ENCODE measurements at places on chromosomes 7 and 10. TPM values are rescaled to one million over a fixed set of nuclear protein-coding genes. Genes with fewer than 3 reads are reported as not detected.

Gene SFTPA1
- total RNA-seq, result not detected

Gene MNX1
- 0.10 TPM for total RNA-seq

Gene SFTPA2
- not detected for total RNA-seq

Gene NPTX2
- total RNA-seq, result 32.0 TPM

Gene SLC39A12
- total RNA-seq, result not detected

Gene NPSR1
- total RNA-seq, result not detected

Gene TAS2R4
- 0.29 TPM for total RNA-seq

Gene LEP
- total RNA-seq, result not detected

Gene ADAM22
- total RNA-seq, result 1.1 TPM

Gene GOLGA7B
- not detected for total RNA-seq

Gene SLC16A12
- total RNA-seq, result 0.58 TPM

Gene EDRF1
- 13.0 TPM for total RNA-seq

Gene BLOC1S2
- total RNA-seq, result 54.5 TPM

Gene ANLN
- total RNA-seq, result 43.2 TPM

Gene SLC26A4
- total RNA-seq, result 0.47 TPM

Gene LIPJ
- not detected for total RNA-seq

Gene GPR158
- not detected for total RNA-seq

DNA sequence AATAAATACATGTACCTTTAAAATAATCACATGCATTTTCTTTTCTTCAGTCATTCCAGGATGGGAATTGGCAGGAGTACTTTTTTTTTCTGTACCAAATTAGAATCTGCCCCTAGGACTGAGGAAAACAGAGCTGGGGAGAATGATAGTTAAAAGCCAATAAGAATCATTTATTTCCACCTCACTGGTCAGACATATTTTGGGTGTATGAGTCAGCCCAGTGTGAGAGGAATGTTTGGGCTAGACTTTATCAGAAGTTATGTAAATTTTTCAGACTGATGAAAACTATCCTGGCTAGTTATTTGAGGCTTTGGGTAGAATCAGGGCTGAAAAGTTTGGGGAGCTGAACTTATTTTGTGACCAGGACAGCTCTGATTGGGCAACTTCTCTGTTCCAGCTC lies 303.1 kb upstream of the NPSR1 start:
- no peak for DNase-seq

GRCh38 chr7:17447728-17448478 lies 149.5 kb downstream of the AHR start:
- DNase-seq, result no peak

GRCh38 chr7:105650382-105650970 lies 69.2 kb upstream of the EFCAB10 start:
- no peak for DNase-seq

DNA sequence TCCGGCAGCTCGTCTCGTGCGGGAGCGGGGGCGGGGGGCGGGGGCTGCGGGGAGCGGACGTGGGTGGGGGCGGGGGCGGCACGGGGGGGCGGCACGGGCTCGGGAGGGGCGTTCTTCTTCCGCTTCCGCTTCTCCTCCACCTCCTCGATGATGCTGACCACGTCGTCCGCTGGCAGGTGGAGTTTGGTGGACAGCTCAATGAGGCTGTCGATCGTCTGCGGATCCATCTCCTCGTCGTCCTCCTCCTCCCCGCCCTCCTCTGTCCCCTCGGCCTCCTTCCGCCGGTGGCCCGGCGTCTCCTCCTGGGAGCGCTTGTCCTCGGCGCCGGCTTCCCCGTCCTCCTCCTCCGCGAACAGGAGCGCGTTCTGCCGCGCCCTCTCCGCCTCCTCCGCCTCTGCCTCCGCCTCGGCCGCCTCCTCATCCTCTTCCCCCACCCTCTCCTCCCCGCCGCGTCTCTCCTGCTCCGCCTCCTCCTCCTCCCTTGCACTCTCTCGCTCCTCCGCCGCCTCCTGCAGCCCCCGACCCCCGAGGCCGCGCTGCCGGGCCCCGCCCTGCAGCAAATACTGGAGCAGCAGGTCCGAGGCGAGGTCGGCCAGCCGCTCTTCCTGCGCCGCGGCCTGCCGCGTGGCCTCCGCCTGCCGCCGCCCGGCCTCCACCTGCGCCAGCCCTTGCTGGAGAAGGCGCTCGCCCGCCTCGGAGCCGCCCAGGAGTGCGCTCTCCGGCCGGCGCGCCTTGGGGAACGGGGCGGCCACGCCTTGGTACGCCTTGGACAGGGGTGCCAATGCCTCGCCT lies 1.9 kb downstream of the VGF start:
- no peak for DNase-seq

DNA sequence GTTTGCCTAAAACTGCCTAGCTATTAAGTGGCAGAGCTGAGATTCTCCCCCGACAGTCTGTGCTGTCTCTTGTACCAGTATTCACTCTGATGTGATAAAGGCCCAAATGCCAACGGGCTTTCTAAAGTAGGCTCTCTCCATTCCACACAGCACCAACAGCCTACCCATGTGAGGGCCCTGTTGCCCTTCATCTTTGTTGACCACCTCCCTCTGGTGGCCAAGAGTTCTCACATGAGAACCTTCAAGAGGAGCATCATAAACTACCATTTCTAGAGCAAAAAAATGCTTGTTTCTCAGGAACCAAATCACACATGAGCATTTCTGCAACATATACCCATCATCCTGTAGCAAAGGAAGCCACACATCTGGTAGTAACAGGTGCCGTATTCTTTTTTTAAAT lies 185.8 kb downstream of the GRM8 start:
- no peak for DNase-seq

DNA sequence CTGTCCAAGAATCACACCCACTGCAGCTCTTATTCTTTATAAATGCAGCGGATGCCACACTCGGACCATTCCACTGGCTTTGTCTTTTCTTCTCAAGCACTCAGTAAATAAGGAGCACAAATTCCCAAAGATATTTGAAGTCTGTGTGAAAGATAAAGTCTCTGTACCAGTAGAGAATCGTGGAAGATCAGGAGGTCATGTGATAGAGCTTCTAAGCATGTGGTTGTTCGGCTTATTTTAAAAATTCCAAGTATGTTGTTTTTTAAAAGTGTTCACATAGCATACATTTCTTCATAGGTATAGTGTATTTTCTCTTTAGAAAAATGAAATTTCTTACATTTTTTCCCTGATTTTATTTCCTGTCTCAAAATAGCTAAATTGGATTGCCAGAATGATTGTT lies 75.8 kb downstream of the NOC3L start:
- no peak for DNase-seq

GRCh38 chr7:130365511-130366441 lies 14.5 kb upstream of the CPA1 start:
- no peak for DNase-seq

DNA sequence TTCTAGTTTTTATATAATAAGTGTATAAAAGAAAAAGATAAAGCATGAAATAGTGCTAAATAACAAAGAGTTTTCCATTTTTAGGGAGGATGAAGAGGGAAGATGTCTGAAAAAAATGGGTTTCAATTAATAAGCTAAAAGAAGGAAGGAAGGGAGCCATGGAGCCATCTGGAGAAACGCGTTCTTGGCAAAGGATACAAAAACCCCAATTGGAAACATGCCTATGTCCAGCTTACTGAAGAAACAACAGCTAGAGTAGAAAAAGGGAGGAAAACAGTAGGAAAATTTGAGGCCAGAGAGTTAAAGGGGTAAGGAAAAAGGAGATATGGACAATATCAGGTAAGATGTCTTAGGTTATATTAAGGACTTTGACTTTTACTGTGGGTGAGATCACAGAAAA lies 416.2 kb upstream of the GHITM start:
- no peak for DNase-seq

GRCh38 chr10:89355394-89355931 lies 22.4 kb upstream of the IFIT1B start:
- DNase-seq, result no peak

DNA sequence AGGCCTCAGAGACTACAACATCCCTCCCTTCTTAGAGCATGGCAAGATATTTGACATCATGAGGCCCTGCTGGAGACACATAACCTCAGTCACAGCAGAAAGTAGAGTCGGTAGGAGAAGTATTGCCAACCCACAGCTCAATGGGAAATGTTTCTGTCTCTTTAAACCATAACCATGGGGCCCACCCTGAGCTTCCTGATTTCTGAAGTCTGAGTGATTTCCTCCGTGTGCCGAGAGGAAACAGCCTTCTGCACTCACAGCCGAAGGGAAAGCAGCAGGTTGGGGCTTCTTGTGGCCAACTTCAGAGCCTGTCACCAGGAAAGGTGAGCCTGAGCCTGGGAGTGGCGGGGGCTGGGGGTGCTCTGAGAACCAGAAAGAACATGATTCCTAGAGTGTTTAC lies at the start of gene GIMAP1:
TSS of gene GIMAP1 (plus strand) at position 246 of the 400 bp plus-strand sequence. CDS start 2,435 bp downstream, outside the sequence.
- DNase-seq, result no peak

GRCh38 chr7:57417736-57418135 lies 32.2 kb upstream of the ZNF716 start:
- no peak for DNase-seq

DNA sequence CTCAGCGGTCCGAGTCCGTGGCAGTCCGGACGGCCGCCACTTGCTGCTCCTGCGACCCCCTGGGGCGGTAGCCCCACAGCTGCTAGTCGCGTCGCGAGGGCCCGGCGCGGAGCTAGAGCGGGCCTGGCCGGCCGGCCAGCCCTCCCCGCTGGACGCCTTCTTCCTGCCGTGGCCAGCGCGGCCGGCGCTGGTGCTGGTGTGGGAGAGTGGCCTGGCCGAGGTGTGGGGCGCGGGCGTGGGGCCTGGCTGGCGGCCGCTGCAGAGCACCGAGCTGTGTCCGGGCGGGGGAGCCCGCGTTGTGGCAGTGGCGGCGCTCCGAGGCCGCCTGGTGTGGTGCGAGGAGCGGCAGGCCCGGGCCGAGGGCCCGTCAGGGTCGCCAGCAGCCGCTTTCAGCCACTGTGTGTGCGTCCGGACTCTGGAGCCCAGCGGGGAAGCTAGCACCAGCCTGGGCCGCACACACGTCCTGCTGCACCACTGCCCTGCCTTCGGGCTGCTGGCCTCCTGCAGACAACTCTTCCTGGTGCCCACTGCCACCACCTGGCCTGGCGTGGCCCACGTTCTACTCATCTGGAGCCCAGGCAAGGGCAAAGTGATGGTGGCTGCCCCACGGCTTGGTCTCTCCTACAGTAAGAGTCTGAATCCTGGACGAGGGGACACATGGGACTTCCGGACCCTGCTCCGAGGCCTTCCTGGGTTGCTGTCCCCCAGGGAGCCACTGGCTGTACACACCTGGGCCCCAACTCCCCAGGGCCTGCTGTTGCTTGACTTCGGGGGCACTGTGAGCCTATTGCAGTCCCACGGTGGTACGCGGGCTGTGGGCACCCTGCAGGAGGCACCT lies 631 bp downstream of the HPS6 start:
- DNase-seq, result no peak

DNA sequence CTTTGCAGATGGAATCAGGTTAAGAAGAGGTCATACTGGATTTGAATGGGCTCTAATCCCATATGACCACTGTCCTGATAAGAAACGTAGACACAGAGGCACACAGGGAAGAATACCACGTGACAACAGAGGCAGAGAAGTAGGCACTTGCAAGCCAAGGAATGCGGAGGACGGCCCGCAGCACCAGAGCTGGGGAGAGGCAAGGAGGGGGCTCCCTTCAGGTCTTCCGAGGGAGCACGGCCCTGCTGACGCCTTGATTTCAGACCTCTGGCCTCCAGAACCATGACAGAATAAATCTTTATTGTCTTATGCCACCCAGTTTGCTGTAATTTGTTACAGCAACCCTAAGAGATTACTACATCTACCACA lies 44.7 kb upstream of the TMEM213 start:
- DNase-seq, result no peak

DNA sequence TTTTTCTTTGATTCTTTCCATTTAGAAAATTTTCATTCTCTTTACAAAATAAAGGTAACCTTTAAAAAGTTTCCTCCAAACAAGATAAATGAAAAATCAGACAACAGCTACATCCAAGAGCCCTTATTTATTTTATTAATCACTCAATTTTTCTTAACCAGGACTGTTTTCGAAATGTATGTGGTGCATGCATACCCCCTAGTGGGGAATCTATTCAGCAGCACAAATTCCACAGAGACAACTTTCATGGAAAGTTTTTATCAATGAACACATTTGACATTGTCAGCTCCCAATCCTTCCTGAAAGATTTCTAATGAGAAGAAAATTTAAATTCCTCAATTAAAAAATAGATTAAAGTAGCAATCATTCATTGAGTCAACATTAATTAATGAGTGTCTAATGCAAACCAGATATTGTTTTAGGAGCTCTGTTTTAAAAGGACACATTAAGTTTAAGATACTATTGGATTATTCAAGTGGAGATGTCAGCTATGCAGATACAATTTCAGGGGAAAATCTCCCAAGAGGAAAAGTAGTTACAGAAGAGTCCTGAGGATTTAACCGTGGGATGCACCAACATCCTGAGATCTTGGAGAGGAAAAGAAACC lies 5.2 kb upstream of the HTR7 start:
- DNase-seq, result no peak

DNA sequence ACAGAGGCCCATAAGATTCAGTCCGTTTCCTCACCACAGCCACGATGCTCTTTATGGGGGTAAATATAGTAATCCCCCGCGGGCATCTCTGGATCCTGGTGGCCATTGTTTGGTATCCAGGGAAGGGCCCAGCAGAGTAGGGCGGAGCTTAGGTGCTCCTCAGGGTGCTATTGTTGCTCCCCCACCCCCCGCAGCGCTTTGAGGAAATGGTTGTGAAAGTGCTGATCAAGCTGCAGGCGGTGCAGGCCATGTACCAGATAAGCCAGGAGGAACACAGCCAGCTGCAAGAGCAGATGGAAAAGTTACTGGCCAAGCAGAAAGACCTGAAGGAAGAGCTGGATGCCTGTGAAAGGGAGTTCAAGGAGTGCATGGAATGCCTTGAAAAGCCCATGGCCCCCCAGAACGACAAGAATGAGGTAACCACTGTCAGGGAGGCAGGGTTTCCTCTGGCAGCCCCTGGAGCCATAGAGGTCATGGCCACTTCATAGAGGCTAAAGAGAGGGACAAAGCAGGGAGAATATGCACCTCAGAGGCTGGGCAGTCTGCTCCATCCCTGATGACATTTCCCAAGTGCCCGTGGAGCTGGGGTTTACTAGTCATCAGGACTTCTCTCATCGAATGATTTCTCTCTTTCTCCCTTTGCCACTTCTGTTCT lies 17.6 kb upstream of the FLNC start:
- no peak for DNase-seq

- DNase-seq, result no peak
Measured at GRCh38 chr7:28984631-28985030, 26.5 kb upstream of the TRIL start.

GRCh38 chr7:24824896-24825295 lies 67.6 kb upstream of the GSDME start:
- DNase-seq, result no peak

GRCh38 chr7:91280604-91281003 lies 16.4 kb downstream of the FZD1 start:
- DNase-seq, result no peak
